ENCODE measurements at places on chromosomes 3 and 15.
A peak's percentile ranks its signal among the peaks of the same experiment; 100 is the strongest.

DNA sequence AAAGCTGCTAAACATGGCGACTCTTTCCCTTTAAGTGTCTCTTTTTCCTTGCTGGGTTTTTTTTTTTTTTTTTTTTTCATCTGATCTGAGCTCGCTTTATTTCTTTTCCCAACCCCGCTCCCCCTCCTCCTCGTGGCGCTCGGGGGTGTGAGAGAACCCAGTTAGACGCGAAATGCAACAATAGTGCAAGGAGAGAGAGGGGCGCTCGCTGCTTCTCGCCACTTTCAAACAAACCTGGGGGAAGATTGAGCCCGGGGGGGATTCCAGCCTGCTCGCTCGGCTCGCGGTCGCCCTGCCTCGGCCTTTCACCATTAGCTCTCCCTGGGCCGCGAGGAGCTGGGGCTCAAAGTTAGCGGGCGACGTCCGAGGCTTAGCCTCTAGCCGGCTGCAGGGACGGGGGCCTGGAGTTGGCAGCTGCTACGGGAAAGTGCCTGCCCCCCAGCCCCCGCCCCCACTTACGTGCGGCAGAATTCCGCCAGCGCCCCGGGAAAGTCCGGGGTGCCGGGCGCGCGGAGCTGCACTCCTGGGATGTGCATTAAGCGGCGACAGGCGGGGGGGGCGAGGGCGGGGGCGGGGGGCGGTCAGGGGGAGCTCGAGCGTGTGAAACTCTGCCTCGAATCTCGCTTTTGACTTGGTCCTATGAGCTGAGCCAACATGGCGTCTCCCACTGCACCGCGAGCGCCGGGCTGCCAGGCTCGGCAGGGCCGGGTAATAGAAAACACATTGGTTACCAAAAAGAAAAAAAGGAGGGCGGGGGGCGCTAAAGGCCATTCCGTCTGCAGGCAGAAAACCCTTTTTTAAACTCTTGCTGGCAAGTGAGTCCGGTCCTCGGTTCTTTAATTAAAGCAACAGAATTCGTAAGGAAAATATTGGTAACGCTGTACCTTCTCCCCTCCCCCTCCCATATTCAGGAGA lies 10.4 kb downstream of the NR2F2 start:
- peak; percentile 76 for DNase-seq

DNA sequence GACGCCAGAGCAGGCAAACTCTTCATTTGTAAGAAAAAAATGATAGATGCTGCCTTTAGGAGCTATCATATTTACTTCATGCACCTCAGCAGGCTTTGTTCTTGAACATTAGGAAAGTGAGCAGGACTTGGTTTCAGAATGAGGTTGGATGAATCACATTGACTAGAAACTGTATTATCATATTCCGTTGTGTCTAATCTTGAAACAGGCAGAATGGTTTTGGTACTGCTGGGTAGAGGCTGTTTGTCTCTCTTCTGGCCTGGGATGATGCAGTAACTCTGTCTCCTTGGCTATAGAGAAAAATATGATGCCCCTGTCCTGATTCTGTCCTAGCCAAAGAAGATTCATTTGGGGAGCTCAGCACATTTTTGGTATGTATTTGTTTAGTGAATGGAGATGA lies 344.2 kb upstream of the GRM7 start:
- no peak for DNase-seq

GRCh38 chr15:61685534-61685933 lies 374.7 kb downstream of the VPS13C start:
- no peak for DNase-seq

DNA sequence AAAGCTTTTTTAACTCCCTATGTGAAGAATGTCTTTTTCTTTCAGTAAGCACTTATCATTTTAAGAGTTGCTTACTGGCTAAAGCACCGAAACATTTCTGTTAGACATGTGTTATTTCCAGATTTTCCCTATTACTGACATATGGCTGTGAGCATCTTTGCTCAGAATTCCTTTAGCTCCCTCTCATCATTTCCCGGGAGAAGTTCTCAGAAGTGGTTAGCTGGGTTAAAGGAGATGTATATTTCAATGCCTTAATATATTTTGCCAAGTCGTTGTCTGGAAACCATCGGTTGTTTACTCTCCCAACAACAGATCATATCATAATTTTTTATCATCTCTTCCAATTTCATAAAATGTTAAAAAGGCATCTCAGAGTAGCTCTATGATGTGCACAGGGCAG lies 396.5 kb downstream of the OCA2 start:
- peak; percentile 82 for DNase-seq

DNA sequence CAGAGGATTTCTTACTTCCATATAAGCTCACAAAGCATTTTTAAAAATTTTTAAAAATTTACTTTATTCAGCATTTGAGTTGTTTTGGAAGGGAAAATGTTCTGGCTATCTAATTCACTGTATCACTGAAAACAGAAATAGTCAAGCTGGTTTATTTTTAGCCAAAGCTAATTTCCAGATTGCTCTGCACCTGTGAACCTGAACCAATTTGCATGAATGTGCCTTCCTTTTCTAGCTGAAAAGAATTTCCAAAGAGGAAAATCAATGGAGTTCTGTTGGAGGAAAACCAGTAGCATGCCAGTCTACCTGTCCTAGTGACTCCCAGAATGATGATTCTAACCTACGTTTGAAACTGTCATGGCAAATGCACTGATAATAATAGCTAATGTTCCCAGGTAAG lies 134.2 kb upstream of the LIPC start:
- DNase-seq, result no peak

GRCh38 chr3:1561427-1561826 lies 468.6 kb downstream of the CNTN6 start:
- no peak for DNase-seq

- DNase-seq, result peak; percentile 77
Measured at GRCh38 chr15:70778258-70779076, 15.1 kb upstream of the UACA start.

All from fibroblast of skin of abdomen (primary cell).